Naive thymus-derived CD4-positive, alpha-beta T cell (primary cell): ENCODE measurements at places on chromosomes 5 and 9. TPM values are rescaled to one million over a fixed set of nuclear protein-coding genes. Genes with fewer than 3 reads are reported as not detected.

GABRA1 gene
- polyA plus RNA-seq, result not detected

CENPK gene
- polyA plus RNA-seq, result 44.1 TPM

PCDHA6 gene
- polyA plus RNA-seq, result not detected

SAXO1 gene
- polyA plus RNA-seq, result 0.45 TPM

PCDHGB6 gene
- 0.05 TPM for polyA plus RNA-seq

PALM2AKAP2 gene
- not detected for polyA plus RNA-seq

GPR150 gene
- 3.3 TPM for polyA plus RNA-seq

TNFSF8 gene
- 86.2 TPM for polyA plus RNA-seq

ROPN1L gene
- polyA plus RNA-seq, result 1.9 TPM

- DNase-seq, result no peak
Observed at GRCh38 chr5:19733612-19734495, 254.1 kb downstream of the CDH18 start.

- no peak for DNase-seq
Observed at GRCh38 chr5:93307557-93307956, 273.5 kb downstream of the NR2F1-AS1 start.

DNA sequence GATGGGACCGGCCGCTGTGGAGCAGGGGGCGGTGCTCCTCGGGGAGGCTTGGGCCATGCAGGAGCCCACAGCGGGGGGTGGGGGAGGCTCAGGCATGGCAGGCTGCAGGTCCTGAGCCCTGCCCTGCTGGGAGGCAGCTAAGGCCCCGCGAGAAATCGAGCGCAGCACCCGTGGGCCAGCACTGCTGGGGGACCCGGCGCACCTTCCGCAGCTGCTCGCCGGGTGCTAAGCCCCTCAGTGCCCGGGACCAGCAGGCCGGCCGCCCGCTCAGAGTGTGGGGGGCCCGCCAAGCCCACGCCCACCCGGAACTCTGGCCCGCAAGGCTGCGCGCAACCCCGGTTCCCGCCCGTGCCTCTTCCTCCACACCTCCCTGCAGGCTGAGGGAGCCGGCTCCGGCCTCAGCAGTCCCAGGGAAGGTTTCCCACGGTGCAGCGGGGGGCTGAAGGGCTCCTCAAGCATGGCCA is 131.5 kb downstream of the SNX18 start:
- DNase-seq, result no peak

DNA sequence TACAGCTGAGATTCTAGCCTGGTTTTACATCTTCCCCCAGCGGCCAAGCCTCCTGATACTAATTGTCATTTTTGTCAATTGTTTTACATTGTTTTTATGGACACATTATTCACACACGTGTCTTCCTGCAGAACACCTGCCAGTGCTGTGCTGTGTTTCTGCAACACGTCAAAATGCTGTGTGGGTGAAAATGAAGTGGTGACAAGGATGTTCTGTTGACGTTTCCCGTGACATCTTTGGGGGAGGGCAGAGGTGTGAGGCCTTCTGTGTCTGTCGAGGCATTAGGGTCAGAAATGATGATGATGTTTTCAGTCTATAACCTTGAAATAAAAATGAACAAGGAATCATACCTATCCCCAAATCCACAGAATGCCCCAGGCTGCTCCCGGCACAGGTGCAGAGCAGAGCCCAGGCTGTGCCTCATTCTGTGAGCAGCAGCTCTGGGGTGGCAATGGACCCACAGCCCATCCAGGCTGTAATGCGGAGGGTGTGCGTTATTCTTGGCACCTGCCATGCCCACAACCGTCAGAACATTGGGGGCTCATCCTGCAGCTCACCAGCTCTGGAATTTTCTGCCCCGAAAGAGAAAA is 23.6 kb upstream of the CEP72 start:
- no peak for DNase-seq

DNA sequence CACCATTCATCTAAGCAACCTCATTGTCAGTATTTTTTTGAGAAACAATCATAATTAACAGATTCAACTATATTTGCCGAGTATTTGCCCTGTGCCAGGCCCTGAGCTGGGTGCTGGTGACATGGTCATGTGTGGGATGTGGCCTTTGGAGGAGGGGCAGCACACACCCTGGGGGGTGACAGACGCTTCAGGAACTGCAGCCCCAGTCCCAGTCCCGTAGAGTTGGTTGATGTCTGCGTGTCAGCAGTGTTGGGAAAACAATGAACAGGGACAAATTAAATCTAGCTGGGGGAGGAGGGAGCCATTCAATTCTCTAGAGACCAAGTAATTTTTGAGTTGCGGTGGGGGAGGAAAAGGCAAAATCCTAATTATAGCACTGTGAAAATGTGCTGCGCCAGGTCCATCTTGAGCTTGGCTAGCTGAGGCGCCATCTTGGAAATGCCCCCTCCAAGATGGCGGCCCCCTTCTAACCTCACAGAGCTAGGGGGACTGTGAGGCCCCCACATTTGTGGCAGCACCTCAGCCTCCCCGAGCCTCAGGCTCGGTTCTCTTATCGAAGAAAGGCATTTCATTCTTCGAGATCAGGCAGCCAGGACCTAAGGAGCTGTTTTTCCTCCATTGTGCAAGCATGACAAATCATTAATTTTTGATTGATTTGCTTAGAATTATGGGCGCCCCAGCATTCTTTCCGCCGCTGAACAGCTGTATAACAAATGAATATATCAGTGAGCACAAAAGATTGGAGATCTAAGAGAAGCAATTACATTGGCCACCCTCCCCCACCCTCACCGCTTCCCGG is 87.8 kb downstream of the ZNF618 start:
- DNase-seq, result no peak

GRCh38 chr5:162091336-162091735 is 23.8 kb downstream of the GABRG2 start:
- DNase-seq, result no peak

- no peak for DNase-seq
Observed at GRCh38 chr9:1619915-1620710, 395.0 kb upstream of the SMARCA2 start.

- DNase-seq, result no peak
Observed at GRCh38 chr5:135100431-135100830, 66.4 kb upstream of the PITX1 start.

- peak; percentile 26 for DNase-seq
Observed at GRCh38 chr9:36136894-36137391, 410 bp downstream of the GLIPR2 start.

DNA sequence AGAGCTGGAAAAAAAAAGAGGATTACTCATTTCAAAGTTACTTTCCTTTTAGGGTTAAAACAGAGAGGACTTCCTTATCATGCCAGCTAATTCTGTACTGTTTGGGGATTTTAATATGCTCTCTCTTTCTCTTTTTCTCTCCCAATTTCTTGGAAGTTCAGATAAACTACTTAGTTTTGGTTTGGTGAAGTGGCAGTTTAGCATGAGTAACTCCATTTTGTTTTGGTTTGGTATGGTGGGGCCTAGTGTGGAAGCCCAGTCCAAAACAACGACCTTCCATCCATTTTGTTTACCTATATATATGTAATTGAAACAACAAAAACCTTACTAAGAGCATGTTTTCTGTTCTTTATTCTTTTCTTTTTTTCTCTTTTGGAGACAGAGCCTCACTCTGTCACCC is 3.7 kb upstream of the BSPRY start:
- no peak for DNase-seq

DNA sequence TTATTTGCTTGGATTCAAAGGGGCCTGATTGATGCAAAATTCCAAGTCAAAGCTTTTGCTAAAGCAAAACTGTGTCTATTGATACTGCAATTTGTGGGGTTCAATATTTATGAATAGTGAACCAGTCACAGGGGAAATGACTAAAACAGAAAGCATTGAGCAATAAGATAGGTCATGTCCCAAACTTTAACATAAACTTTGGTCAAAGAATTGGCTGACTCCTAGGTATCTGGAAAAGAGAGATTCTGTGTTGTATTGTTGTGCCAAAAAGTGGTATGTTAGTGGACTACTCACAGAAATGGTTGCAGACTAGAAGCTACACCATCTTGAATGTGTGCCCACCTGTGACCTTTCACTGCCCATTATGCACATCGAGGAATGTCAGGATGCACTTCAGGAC is 585.5 kb upstream of the RGMB start:
- DNase-seq, result no peak

DNA sequence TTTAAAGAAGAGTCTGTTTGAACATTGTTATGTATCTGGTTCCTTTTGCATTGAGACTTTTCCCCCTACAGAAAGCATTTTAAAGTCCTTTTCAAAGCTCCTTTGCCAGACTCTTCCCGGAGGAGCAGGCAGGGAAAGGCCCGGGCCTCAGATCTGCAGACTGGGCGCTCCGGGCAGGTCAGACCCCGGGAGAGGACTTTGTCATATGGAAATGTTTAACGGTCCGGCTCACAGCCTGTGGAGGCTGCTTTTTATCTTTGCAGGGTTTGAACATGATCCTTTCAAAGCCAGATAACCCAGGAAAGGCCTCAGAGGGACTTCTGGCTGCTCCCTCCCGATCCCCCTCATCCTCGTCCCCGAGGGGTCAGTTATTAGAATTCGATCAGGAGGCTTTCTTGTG is 82.1 kb upstream of the IRX2 start:
- no peak for DNase-seq

- no peak for DNase-seq
Observed at GRCh38 chr9:18438300-18438925, 35.5 kb upstream of the ADAMTSL1 start.

DNA sequence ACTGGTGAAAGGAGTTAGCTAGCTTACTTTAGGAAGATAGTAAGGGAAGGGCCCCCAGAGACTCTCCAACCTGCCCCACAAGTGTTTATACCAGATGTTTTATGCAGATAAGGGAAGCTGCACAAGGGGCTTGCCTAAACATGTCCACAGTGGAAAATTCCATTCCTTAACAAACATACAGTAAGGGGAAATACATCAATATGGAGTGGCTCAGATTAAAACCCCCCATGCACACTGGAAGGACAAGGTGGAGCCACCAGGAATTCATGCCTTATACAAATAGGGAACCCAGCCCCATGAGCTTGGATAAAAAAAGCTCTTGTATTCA is 106.3 kb upstream of the GPBP1 start:
- no peak for DNase-seq

DNA sequence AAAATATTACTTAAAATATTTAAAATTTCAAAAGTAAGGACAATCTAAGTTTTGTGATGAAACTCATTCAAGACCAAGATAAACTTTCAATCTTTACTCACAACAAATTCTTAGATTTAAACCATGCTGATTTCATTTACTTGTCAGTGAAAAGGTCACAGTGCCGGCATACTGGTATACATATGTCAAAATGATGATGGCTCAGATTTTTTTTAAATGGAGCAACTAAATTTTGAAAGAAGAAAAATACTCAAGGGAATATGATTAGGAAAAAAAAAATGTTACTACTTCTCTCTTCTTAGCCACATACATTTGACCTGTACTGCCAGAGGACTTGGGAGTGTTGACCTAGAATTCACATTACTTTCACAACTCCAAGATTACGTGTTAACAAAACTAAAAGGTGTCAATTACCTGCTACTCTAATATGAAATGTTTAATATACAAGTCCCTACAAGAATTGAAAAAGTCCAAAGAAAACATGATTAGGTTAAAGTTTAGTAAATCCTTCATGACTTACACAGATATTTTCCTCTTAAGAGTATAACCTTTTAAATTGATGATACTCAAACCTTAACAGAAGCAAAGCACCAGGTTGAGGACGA is 4.6 kb downstream of the EFNA5 start:
- DNase-seq, result no peak

DNA sequence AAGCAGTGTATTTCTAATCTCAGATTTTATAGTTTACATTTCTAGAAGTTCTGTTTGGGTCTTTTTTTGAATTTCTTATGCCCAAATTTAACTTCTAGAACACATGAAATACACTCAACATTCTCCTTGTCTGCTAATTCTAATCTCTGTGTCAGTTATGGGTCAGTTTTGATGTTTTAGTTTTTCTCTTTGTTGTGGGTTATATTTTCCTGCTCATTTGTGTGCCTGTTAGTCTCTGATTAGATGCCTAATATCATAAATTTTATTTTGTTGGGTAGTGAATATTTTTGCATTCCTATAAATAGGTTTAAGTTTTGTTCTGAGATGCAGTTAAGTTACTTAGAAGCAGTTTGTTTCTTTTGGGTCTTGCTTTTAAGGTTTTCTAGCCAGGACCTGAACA is 12.4 kb downstream of the LCP2 start:
- no peak for DNase-seq

DNA sequence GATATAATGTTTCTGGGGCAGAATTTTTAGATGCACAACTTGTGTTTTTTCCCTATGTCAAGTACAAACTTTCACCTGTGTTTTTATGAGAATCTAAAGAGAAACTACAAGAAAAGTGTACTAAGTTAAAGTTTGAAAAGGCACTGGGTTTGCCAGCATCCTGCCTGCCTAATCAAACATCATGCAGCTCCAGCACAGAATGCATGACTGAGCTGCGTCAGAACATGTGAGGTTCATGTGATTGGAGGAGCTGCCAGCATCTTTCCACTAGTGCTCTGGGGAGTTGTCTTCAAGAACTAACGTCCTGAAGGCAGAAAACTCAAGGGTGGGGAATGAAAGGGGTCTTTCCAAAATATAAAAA is 46.1 kb upstream of the RIC1 start:
- DNase-seq, result peak; percentile 81

DNA sequence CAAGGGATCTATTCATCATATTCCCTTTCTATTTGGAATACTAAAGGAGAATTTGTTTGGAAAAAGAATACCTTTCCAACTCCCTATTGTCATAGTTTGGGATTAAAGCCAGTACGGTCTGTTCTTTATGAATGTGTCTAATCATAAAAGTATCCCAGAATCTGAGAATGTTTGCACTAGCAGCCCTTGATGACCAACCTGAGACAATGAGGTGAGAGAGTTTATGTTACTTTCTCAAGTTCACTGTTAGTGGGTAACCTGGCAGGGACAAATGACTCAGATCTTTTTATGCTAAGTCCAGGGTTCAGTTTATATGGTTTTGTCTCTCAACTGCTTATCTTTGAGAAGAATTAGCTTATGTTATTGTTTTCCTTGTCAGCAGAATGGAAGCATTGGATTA is 25.3 kb upstream of the TLR4 start:
- no peak for DNase-seq

DNA sequence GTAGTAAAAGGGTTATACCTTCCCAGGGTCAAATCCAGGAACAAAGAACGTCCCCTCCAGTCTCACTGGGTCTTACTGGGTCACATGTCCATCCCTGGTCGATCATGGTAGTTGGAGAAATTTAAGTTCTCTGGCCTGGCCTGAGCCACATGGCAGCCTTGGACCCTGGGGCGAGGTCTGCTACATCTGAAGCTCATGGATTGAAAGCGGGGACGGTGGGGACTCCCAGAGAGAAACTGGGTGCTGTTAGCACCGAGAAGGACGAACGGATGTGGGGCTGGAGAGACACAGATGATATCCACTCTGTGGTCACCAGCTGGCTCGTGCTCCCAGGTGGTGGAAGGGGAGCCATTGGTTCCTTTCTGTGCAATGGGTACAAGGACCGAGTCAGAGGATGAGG is 46.9 kb downstream of the TSPAN17 start:
- no peak for DNase-seq
